Mammary epithelial cell (primary cell): ENCODE measurements at places on chromosomes 5 and 9.
A peak's percentile ranks its signal among the peaks of the same experiment; 100 is the strongest.

DNA sequence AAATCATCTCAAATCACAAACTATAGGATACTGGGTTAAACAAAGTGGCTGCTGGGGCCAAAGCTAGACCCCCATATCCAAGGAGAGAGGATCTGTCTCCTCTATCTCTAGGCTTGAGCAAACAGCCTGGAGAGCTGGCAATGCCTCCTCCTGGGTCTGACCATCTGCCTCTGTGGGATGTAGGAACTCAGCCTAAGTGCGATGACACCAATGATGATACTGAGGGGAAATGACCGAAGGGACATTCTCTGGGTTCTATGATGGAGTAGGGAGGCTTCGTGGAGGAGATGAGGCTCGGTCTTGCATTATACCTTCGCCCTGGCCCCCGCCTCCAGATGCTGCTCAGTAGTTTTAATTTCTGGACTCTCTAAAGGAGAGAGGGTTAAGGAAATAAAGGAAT is 9.3 kb upstream of the SPATA24 start:
- DNase-seq = no peak

GRCh38 chr9:83986195-83986594 is 5.6 kb downstream of the RMI1 start:
- no peak for DNase-seq

DNA sequence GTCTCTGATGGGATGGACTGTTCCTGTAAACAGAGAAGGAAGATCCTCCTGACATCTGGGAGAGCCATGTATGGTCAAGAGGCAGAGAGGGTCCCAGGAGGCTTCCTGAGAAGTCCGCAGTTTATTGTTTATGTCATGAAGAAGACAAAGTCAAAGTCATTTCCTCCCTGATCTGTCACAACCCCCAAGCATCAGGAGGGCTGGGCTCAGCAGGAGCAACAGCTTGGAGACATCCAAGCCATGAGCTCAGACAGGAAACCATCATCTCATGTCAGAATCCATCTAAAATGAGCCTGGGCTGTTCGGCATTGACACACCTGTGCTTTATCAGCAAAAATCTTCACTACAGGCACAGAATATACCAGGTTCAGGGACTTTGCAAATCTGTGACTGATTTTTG is 325.0 kb upstream of the MSX2 start:
- no peak for DNase-seq

DNA sequence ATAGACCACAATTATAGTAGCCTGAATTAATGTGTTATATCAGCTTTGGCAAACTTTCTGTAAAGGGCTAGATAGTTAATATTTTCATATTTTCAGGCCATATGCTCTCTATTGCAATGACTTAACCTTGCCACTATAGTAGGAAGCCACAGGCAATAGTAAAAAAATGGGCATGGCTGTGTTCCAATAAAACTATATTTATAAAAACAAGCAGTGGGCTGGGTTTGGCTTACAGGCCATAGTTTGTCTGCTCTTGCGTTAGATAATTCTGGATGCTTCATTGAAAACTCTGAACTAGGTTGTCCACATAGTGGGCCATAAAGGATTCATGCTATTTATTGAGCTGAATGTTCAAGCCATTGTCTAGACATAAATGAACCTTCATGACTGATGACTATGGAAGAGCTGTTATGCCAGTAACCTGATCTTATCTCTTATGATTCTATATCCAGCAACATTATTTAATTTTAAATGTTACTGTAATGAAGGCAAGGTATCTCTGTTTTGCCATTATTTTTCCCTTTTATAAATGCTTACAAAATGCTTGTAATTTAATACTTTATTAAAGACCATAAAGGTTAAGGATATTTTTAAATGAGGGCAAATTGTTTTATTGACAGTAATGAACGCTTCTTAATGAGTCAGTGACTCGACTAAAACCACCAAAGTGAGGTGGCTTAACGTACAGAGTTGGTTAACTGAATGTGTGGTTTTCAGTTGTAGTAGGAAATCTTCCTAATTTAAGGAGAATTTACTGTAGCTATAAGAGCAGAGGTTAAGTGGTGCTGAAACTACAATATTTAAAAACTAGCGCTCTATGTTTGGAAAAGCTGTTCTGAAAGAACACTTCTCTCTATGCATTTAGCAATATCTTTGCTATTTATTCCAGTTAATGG is 560.6 kb downstream of the PRR16 start:
- no peak for DNase-seq

GRCh38 chr5:79236362-79236969 is 535 bp downstream of the JMY start:
- peak; percentile 48 for DNase-seq

DNA sequence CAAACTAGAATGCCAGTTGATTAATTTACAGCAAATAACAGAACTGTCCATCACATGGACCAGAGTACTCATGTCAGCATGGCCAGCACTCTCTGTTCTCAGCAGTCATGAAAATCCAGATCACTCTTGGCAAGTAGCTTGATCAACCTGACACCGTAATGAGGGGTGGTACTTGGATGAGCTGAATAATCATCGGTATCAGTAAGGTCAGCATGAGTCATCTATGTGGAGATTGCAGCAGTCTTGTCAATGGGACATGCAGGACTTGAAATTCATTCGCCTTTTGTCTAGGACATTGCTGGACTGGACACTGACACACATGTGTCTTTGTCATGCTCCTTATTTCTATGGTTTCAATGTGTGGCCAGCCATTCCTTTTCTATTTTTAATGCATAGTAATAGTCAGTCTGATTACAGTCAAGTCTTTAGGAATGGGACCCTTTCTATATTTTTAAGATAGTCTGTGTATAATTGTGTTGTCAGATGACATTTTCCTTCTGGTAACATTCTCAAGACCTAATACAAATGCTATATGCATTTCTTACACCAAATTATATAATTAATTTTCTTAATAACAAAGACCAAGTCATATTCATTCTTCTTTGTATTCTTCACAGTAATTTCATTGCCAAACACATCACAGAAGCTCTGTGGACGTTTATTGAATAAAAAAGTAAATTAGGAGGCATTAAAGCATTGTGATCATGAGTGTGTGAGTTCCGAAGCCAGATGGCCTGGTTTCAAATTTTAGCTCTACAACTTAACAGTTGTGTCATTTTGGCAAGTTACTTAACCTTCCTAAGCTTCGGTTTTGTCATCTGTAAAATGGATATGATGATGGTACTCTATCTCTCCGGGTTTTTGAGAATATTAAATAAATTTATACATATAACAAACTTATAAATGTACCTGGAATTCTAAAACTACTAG is 57.4 kb downstream of the ADAMTSL1 start:
- no peak for DNase-seq

- DNase-seq = no peak
Measured at GRCh38 chr9:130731355-130731754, 37.8 kb downstream of the EXOSC2 start.

DNA sequence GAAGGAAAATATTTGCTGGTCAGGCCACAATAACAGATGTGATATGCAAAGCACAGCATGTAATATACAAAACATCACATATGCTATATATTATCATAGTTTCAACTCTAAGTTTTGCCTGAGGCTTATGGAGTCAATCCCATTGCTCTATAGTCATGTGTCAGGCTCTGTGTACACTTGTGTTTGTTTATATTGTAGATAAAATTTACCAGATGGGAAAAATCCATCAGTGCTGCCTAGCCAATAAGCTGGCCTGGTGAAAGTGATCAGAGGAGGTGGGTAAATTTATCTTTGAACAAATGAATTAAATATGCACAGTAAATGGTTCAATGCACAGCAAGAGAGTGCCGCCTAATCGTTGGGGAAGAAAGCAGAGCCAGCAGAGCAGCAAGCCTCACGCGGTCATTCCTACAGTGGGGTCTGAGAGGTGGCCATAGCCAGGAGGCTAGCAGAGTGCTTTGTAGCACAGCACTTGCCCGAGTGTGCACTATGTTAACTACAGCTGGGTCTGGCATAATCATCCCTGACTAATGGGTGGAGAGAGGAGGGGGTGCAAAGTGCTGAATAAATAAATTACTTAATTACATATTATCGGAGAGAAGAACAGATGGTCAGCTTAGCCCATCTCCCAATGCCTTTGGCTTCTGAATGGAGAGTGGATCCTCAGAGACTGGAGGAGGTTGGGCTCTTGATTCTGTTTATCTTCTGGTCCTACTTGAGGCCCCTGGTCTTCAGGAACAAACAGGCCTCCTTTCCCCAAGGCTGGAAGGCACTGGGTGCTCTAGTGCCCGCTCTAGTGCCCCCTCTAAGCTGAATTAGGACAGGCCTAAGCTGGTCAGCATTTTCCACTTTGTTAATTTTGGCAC is 153.5 kb downstream of the MAT2B start:
- no peak for DNase-seq

- DNase-seq = no peak
Measured at GRCh38 chr5:53792338-53792737, 231.9 kb downstream of the NDUFS4 start.

DNA sequence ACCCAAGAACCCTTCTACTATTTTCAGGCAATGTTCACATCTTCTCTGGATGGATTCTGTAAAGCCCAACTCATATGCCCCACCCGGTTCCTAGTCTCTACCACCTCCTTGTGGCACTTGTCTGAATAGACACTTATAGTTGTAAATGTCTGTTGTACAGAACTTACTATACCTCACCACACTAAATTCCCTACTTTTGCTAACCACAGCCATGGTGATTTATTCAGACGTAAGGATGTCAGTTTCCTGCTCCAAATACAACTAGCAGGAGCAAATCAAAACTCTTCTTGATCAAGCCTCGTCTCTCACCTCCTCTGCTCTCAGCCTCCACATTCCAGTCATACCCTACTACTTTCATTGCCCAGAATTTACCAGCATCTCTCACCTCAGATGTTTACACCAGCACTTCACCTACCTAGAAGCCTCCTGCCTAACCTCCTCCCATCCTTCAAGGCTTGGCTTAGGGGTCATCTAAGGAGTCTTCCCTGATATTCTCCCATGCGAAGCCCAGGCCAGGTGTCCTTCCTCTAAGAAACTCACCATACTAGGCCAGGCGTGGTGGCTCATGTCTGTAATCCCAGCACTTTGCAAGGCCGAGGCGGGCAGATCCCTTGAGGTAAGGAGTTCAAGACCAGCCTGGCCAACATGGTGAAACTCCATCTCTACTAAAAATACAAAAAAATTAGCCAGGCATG is 75.5 kb downstream of the MAPKAP1 start:
- DNase-seq = peak; percentile 42

GRCh38 chr9:86827893-86828292 is 119.4 kb downstream of the GAS1 start:
- no peak for DNase-seq

DNA sequence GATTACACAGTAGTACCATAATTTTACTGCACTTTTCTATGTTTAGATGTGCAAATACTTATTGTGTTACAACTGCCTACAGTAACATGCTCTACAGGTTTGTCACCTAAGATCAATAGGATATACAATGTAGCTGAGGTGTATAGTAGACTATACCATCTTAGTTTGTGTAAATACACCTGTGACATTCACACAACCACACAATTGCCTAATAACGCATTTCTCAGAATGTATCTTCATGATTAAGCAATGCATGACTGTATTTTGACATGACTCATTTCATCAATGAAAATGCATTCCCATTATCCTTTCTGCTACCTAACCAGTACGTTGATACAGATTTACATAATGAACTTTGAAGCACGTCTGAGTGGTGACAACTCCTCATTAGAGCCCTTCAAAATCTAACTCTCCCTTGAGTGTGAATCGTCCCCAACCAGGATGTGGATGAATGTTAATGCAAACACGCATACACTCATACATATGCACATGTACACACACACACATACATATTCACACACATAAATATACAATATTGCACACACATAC is 28.4 kb downstream of the GZMK start:
- DNase-seq = peak; percentile 57

GRCh38 chr5:39476843-39477220 is 52.1 kb upstream of the DAB2 start:
- DNase-seq = no peak

- no peak for DNase-seq
Measured at GRCh38 chr9:107940616-107941595, 451.3 kb upstream of the KLF4 start.

GRCh38 chr5:150397146-150397781 is 15.4 kb downstream of the CD74 start:
- no peak for DNase-seq

DNA sequence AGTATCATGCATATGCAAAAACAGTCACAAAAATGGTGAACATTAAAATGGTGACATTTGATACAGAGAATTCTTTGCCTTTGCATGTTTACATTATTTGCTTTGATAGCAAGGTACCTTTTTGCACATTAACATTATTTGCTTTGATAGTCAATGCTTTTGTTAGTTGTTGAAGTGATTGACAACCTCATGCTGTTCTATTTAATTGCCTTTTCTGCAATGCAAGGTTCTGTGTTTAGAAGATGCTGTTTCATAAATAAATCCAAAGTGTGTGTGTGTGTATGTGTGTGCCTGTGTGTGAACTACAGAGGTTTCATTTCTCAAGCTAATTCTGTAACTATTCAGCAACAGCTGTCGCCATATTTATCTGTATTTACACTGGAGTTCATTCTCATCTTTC is 668.7 kb downstream of the NR2F1-AS1 start:
- DNase-seq = no peak

DNA sequence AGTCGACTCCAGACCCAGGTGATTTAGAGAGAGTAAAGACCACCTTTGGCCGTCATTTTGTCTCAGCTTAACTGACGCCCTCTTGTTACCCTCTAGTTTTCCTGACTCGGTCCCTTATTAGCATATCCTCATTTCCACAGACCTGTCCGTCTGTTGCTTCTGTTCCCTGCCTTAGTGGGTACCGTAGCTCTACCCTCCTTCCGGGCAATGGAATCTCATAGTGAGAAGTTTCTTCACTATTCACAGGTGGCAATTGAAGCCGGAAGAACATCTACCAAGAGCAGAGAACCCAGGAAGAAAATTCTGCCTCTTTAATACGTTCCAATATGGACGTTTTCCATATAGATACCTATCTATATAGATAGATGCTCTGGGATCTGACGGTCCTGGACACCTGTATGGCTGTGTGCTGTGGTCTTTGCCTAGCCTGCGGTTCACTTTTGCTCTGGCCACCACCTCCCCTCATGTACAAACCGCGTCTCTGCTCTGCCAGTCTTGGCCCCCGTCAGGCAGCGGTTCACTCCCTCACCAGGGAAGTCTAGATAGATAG is 652 bp upstream of the TMEM161B start:
- DNase-seq = peak; percentile 54

DNA sequence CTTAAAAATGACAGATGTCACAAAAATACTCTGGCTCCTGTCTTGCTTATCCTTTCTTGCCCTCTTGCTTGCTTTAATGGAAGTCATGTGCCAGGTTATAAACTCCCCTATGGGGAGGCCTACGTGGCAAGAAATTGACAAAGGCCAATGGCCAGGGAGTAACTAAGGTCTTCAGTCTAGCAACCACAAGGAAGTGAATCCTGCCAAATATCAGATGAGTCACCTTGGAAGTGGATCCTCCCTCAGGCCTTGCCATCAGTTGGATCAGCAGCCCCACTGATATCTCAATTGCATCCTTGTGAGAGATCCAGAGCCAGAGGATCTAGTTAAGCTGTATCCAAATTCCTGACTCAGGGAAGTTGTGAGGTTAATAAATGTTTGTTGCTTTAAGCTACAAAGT is 82.8 kb downstream of the CAAP1 start:
- peak; percentile 57 for DNase-seq
